ENCODE measurements at places on chromosomes 11 and 22. TPM values are rescaled to one million over a fixed set of nuclear protein-coding genes. Genes with fewer than 3 reads are reported as not detected.

The ELFN2 gene
- total RNA-seq, result 0.11 TPM

The SLCO2B1 gene
- not detected for total RNA-seq

The USH1C gene
- 0.54 TPM for total RNA-seq

The RBX1 gene
- 110 TPM for total RNA-seq

The C11orf87 gene
- 0.49 TPM for total RNA-seq

The FREY1 gene
- 2.7 TPM for total RNA-seq

Data from cardiac muscle cell (in vitro differentiated cells and primary cell).